IMR-90 (cell line): ENCODE measurements at places on chromosomes 1 and 21. TPM values are rescaled to one million over a fixed set of nuclear protein-coding genes. Genes with fewer than 3 reads are reported as not detected.

DNA sequence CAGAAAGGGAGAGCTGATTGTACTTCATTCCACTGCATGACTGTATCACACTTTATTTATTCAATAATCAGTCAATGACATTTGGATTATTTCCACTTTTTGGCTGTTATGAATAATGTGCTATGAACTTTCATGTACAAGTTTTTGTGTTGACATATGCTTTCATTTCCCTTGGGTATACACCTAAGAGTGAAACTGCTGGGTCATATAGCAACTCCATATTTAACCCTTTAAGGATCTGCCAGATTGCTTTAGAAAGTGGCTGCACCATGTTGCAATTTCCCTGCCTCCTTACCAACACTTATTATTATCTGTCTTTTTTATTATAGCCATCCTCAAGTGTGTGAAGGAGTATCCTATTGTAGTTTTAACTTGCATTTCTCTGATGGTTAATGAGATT lies 108.8 kb upstream of the KCNK1 start:
- no peak overlapping the region for H3K4me3 ChIP-seq
- DNase-seq = no peak
- H3K27ac ChIP-seq = no peak overlapping the region
- H3K27me3 ChIP-seq = no peaks in the 10 kb centered on the region
- H3K4me1 ChIP-seq = no peaks in the 10 kb centered on the region

- no peaks in the 10 kb centered on the region; the same call in 1 of the 2 replicates for H3K4me1 ChIP-seq
- no peak for DNase-seq
- H3K4me3 ChIP-seq = no peak overlapping the region
- H3K27ac ChIP-seq = no peak overlapping the region
Observed at GRCh38 chr1:236497908-236498307, 25.9 kb upstream of the LGALS8 start.

- H3K4me1 ChIP-seq = no peaks in the 10 kb centered on the region
- no peak for DNase-seq
- H3K27me3 ChIP-seq = peaks cover 61% of the 10 kb centered on the region
Observed at GRCh38 chr1:85048296-85049064, at the start of gene MCOLN3. Gene MCOLN3, minus strand, starts transcription at chr1:85048500. Its CDS starts 3,140 bp downstream, at chr1:85045360.

- DNase-seq = peak; percentile 65
- H3K4me3 ChIP-seq = no peak overlapping the region
- no peaks in the 10 kb centered on the region for H3K4me1 ChIP-seq
- H3K27me3 ChIP-seq = no peaks in the 10 kb centered on the region
- H3K27ac ChIP-seq = no peak overlapping the region
- no peaks in the 10 kb centered on the region for H3K36me3 ChIP-seq
Observed at GRCh38 chr1:209607102-209607794, 23.7 kb downstream of the CAMK1G start.

- H3K4me3 ChIP-seq = no peak overlapping the region
- peak overlapping the region; percentile 85; the same call in 1 of the 2 replicates for H3K27ac ChIP-seq
- H3K4me1 ChIP-seq = peaks cover 5% of the 10 kb centered on the region
- DNase-seq = peak; percentile 22
- H3K27me3 ChIP-seq = no peaks in the 10 kb centered on the region
Observed at GRCh38 chr21:27306791-27307775, 340.2 kb upstream of the ADAMTS5 start.

- no peaks in the 10 kb centered on the region for H3K4me1 ChIP-seq
- DNase-seq = peak; percentile 11
- no peak overlapping the region for H3K4me3 ChIP-seq
- no peaks in the 10 kb centered on the region for H3K27me3 ChIP-seq
- H3K36me3 ChIP-seq = no peaks in the 10 kb centered on the region
Observed at GRCh38 chr1:178986204-178986603, 39.5 kb upstream of the FAM20B start.

- no peaks in the 10 kb centered on the region for H3K27me3 ChIP-seq
- no peak overlapping the region for H3K27ac ChIP-seq
- no peaks in the 10 kb centered on the region for H3K4me1 ChIP-seq
- H3K4me3 ChIP-seq = no peak overlapping the region
- no peaks in the 10 kb centered on the region for H3K36me3 ChIP-seq
- no peak for DNase-seq
Observed at GRCh38 chr1:247627951-247628350, 22.6 kb downstream of the OR2G3 start.

- H3K36me3 ChIP-seq = peaks cover 79% of the 10 kb centered on the region
- no peaks in the 10 kb centered on the region for H3K27me3 ChIP-seq
- no peak overlapping the region for H3K4me3 ChIP-seq
- DNase-seq = peak; percentile 80
Observed at GRCh38 chr1:156262461-156263287, 14.8 kb upstream of the PAQR6 start.

GRCh38 chr1:115495111-115495510 lies 146.7 kb upstream of the VANGL1 start:
- no peak overlapping the region for H3K4me3 ChIP-seq
- no peaks in the 10 kb centered on the region for H3K36me3 ChIP-seq
- no peak overlapping the region for H3K27ac ChIP-seq
- peaks cover 8% of the 10 kb centered on the region for H3K4me1 ChIP-seq
- no peaks in the 10 kb centered on the region for H3K27me3 ChIP-seq

DNA sequence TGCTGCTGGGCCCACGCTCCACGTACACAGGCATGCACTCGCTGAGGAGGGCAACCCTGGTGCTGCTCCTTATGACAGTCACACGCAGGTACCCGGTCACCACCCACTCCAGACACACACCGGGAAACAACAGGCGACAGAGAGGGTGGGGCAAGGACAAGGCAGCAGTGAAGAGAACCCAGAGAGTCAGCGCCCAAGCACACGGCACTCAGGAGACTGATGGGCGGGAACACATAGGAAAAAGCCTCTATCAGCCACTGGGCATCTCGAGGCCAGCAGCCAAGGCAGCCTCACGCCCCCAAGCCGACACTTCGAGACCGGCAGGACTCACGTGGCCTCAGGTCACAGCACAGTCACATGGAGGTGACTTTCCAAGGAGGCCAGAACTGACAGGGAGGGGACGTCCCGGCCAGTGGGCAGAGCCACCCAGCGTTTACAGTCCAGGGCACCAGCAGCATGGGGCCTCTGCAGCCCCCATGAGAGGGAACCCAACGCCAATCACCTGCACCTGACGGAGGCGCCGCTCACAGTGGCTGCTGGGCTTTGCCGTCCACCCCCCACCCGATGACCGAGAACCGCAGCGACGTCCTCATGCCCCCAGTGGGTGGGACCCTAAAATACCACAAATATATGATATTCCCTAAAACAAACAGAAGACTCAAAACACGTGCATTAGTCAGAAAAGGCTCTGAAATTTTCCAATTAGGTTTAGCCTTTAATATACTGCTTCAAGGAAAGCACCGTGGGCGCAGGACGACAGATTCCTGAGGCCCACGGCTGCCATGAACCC lies 19.7 kb downstream of the PTTG1IP start:
- no peaks in the 10 kb centered on the region for H3K4me1 ChIP-seq
- H3K4me3 ChIP-seq = no peak overlapping the region
- H3K27ac ChIP-seq = no peak overlapping the region
- no peaks in the 10 kb centered on the region for H3K27me3 ChIP-seq

- no peaks in the 10 kb centered on the region for H3K27me3 ChIP-seq
- H3K27ac ChIP-seq = no peak overlapping the region
Observed at GRCh38 chr1:96927125-96927524, 205.5 kb downstream of the PTBP2 start.

GRCh38 chr1:240732390-240732789 lies 120.4 kb upstream of the GREM2 start:
- H3K36me3 ChIP-seq = no peaks in the 10 kb centered on the region
- no peaks in the 10 kb centered on the region; the same call in 1 of the 2 replicates for H3K4me1 ChIP-seq
- H3K27me3 ChIP-seq = no peaks in the 10 kb centered on the region
- DNase-seq = peak; percentile 79
- H3K4me3 ChIP-seq = no peak overlapping the region

- H3K4me3 ChIP-seq = no peak overlapping the region
- H3K27me3 ChIP-seq = no peaks in the 10 kb centered on the region
- DNase-seq = peak; percentile 95
Observed at GRCh38 chr1:200211157-200211556, 183.6 kb downstream of the NR5A2 start.

- no peaks in the 10 kb centered on the region for H3K36me3 ChIP-seq
- no peak for DNase-seq
- H3K4me3 ChIP-seq = no peak overlapping the region
- no peak overlapping the region for H3K27ac ChIP-seq
Observed at GRCh38 chr1:227320476-227320875, 2.2 kb upstream of the CDC42BPA start.

DNA sequence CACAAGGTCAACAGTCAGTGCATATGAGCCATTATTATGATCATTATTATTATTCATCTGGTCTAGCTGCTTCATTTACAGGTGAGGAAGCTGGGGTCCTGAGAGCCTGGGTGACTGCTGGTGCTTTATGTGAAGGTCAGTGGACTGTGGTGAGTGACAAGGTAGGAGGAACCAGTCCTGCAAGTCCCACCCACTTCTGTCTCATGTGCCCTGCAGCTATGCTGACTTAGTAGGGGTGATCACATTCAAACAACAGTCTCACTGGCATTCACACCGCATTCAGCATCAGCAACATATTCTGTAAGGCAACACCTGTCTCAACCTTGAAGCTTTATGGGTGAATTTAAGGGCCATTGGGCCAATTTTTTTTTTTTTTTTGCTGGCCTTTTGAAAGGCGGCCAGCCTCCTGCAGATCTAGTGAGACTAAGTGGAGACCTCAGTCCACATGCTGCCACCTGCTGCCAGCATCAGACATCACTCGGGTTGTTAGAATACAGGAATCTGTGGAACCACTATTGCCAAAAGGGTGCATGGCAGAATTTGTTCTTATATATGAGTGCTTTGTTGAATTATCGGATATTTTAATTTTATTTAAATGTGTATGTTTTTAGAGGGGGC lies 59.9 kb upstream of the CACNA1E start:
- H3K36me3 ChIP-seq = no peaks in the 10 kb centered on the region
- H3K4me3 ChIP-seq = no peak overlapping the region
- no peaks in the 10 kb centered on the region; the same call in 1 of the 2 replicates for H3K27me3 ChIP-seq

- DNase-seq = no peak
- H3K27ac ChIP-seq = no peak overlapping the region
- no peaks in the 10 kb centered on the region for H3K4me1 ChIP-seq
- no peaks in the 10 kb centered on the region for H3K27me3 ChIP-seq
- H3K4me3 ChIP-seq = no peak overlapping the region
- peaks cover 77% of the 10 kb centered on the region for H3K36me3 ChIP-seq
Observed at GRCh38 chr21:45278156-45278911, 9.4 kb downstream of the POFUT2 start.

DNA sequence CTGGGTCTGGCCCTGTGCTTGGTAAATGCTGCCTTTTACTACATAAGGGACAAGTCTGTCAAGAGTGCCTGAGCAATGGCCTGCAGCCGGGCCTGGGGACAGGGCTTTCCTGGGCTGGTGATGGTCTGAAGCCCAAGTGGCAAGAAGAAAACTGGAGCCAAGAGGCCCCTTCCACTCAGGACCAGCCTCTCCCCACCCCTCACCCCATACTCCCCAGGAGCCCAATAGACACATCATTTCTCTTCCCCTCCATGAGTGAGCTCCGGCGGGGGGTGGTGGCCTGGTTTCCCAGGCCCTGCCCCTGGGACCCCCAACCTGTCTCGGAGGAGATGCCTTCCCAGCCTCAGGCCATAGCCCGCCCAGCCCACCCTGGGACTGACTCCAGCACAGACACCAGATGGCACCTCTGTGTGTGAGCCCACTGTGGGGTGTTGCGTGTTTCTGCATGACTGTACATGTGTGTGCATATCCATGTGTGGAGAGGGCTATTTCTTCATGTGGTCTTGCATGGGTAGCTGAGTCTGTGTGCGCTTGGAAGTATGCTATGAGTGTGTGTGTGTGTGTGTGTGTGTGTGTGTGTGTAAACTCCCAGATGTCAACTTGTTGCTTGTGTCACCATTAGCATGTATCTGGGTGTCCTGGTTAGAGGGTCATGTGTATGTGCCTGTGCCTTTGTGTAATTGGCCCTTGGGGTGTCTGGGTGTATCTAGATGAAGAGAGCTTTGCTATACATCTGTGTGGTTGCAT lies 14.3 kb upstream of the LRP8 start:
- DNase-seq = no peak
- H3K27ac ChIP-seq = no peak overlapping the region
- H3K36me3 ChIP-seq = no peaks in the 10 kb centered on the region
- no peak overlapping the region for H3K4me3 ChIP-seq
- peaks cover 5% of the 10 kb centered on the region; the same call in 1 of the 2 replicates for H3K4me1 ChIP-seq

- H3K36me3 ChIP-seq = no peaks in the 10 kb centered on the region
- H3K4me1 ChIP-seq = peaks cover 12% of the 10 kb centered on the region
- no peak for DNase-seq
- no peaks in the 10 kb centered on the region for H3K27me3 ChIP-seq
Observed at GRCh38 chr1:55706397-55706796, 491.2 kb upstream of the USP24 start.

DNA sequence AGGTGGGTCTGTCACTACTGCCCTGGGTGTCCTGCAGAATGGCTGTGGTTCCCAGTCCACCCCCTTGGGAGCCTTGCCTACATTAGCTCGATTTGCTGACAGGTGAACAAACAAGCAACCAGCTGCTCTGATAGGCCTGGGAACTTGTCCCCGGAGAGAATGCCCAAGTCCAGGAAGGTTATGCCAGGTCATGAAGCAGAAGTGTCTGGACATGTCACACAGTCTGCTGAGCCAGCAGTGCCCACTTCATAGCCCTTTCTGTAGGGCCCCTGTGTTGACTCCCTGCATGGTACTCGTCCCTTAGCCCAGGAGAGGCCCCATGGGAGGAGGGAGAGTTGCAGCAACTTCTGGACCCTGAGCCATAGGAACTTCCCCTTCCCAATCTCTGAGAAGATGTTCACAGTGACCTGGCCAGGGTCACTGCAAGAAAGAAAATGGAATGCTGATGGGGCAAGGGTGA lies 31.0 kb downstream of the UCK2 start:
- H3K36me3 ChIP-seq = no peaks in the 10 kb centered on the region
- no peaks in the 10 kb centered on the region for H3K27me3 ChIP-seq
- no peak overlapping the region for H3K4me3 ChIP-seq
- no peak overlapping the region for H3K27ac ChIP-seq
- H3K4me1 ChIP-seq = peaks cover 21% of the 10 kb centered on the region

- no peaks in the 10 kb centered on the region for H3K27me3 ChIP-seq
- H3K36me3 ChIP-seq = no peaks in the 10 kb centered on the region
- DNase-seq = no peak
Observed at GRCh38 chr1:73065339-73066041, 783.2 kb upstream of the NEGR1 start.

GRCh38 chr1:211333906-211334305 lies 7.3 kb downstream of the TRAF5 start:
- H3K4me3 ChIP-seq = no peak overlapping the region
- H3K27me3 ChIP-seq = no peaks in the 10 kb centered on the region
- H3K27ac ChIP-seq = no peak overlapping the region
- 0 out of 2 replicates have a peak, but pooled peaks cover 1% of the 10 kb centered on the region for H3K36me3 ChIP-seq

GRCh38 chr21:16605597-16605996 lies 875.8 kb downstream of the USP25 start:
- H3K4me3 ChIP-seq = no peak overlapping the region
- no peaks in the 10 kb centered on the region for H3K36me3 ChIP-seq
- no peak for DNase-seq
- no peak overlapping the region for H3K27ac ChIP-seq
- no peaks in the 10 kb centered on the region for H3K4me1 ChIP-seq

- H3K27me3 ChIP-seq = no peaks in the 10 kb centered on the region
- peaks cover 3% of the 10 kb centered on the region; the same call in 1 of the 2 replicates for H3K4me1 ChIP-seq
- DNase-seq = no peak
- H3K4me3 ChIP-seq = no peak overlapping the region
Observed at GRCh38 chr1:202374099-202374498, 25.6 kb downstream of the PPP1R12B start.

GBP1 gene
- polyA plus RNA-seq = 39.3 and 40.1 TPM in 2 replicates

NDUFS2 gene
- 101 and 103 TPM in 2 replicates for polyA plus RNA-seq

RHEX gene
- not detected in 2 replicates for polyA plus RNA-seq

GPR3 gene
- 4.8 and 5.4 TPM in 2 replicates for polyA plus RNA-seq

ESRRG gene
- polyA plus RNA-seq = 0.16 and 0.17 TPM in 2 replicates

KLHDC8A gene
- not detected in 2 replicates for polyA plus RNA-seq

SLC35D1 gene
- polyA plus RNA-seq = 6.0 and 7.2 TPM in 2 replicates

NUF2 gene
- polyA plus RNA-seq = 10.5 and 13.0 TPM in 2 replicates

DENND2D gene
- polyA plus RNA-seq = 0.72 and 0.86 TPM in 2 replicates
